ENCODE measurements at places on chromosomes 4 and X.

- no peak for DNase-seq
These were observed 71.5 kb upstream of the VCX2 start for GRCh38 chrX:8242431-8243020.

GRCh38 chrX:101617211-101618191, at the start of gene ARMCX6:
Gene ARMCX6, minus strand, starts transcription at chrX:101618000. Its CDS starts 1,380 bp downstream, at chrX:101616620.
- DNase-seq: peak; percentile 24

DNA sequence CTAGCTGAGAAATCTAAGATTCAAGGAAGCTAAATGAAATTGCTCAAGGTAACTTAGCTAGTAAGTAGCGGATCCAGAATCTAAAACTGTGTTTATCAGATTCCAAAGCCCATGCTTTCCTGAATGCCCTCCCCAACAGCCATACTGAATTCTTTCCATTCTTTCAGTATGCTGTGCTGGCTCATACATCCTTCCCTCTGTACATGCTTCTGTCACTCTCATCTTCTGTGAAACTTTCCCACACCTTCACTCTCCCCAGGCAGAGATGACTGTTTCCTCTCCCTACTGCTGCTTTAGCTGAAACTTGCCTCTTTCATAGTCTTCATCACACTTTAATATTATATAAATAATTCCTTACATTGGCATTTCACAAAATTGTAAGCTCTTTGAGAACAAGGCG, 39.3 kb upstream of the SMARCAD1 start:
- DNase-seq: no peak

- no peak for DNase-seq
These were observed 53.4 kb downstream of the IRF2 start for GRCh38 chr4:184420881-184421416.

- no peak for DNase-seq
These were observed 48.5 kb upstream of the ZNF157 start for GRCh38 chrX:47321823-47322371.

Data from NCI-H2081 treated with DMSO at 0.1 percent for 48 hours (cell line).